ENCODE measurements at places on chromosomes 11 and 22.

DNA sequence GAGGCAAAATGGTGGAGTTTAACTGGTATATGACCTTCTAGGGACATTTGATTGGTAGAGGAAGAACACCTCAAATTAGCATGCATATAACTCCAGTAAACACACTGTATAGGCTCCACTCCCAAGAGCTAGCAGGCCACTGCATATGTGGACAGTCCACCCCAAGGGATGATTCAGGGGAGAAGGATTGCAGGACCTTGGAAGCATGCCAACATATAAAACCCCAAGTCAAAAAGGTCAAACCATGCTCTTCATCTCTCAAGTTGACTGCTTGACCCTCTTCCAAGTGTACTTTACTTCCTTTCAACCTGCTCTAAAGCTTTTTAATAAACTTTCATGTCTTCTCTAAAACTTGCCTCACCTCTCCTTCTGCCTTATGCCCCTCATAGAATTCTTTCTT is 459.9 kb upstream of the CCDC179 start:
- no peak for DNase-seq

DNA sequence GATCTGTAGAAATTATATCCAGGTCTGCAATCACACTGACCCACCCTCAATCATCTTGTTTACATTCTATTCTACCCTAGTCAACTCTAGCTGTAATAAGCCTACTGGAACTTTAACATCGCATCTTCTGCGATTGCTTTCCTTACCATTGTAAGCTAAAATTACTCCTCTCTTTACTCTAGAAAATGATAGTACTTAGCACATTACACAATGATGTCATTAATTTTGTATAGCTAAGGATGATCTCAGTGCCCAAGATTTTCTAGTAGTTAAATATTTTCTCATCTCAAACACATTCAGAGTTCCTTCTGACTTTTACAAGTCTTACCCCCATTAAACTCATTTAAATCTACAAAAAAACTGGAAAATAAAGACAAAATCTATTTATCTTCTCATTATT is 39.6 kb upstream of the CTSC start:
- DNase-seq = no peak

DNA sequence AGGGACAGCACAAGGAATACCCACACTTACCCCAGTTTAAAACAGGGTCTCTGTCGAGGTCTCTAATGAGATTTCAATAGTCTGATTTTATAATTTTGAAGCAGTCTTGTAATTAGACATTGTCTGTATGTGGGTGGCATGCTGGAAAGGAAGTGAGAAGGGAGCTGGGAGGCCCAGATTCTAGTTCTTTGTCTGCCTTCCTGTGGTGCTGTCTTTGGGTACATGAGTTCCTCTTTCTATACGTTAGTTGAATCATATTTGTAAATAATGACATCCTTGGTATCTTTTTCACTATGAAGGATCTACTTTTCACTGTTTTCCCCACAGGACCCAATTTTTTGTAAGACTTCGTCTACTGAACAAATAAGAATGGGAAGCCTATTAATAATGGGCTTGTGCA is 42.0 kb upstream of the TENM4 start:
- DNase-seq = no peak

DNA sequence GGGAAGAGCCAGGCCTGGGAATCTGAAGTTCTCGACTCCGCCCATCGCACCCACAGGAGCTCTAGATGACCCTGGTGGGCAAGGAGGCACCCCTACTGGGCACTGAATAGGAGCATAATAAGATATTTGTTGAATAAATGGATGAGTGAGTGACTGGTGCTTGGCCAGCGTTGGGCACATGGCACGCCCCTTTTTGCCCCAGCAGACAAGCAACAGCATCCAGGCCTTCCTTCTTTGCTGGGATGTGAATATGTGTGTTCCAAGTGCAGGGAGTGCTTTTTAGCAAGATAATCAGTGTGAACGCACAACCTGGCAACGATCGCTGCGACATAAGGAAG is 443 bp upstream of the CELF1 start:
- DNase-seq = no peak

- DNase-seq = no peak
Measured at GRCh38 chr11:130668751-130669150, 220.3 kb downstream of the ADAMTS15 start.

DNA sequence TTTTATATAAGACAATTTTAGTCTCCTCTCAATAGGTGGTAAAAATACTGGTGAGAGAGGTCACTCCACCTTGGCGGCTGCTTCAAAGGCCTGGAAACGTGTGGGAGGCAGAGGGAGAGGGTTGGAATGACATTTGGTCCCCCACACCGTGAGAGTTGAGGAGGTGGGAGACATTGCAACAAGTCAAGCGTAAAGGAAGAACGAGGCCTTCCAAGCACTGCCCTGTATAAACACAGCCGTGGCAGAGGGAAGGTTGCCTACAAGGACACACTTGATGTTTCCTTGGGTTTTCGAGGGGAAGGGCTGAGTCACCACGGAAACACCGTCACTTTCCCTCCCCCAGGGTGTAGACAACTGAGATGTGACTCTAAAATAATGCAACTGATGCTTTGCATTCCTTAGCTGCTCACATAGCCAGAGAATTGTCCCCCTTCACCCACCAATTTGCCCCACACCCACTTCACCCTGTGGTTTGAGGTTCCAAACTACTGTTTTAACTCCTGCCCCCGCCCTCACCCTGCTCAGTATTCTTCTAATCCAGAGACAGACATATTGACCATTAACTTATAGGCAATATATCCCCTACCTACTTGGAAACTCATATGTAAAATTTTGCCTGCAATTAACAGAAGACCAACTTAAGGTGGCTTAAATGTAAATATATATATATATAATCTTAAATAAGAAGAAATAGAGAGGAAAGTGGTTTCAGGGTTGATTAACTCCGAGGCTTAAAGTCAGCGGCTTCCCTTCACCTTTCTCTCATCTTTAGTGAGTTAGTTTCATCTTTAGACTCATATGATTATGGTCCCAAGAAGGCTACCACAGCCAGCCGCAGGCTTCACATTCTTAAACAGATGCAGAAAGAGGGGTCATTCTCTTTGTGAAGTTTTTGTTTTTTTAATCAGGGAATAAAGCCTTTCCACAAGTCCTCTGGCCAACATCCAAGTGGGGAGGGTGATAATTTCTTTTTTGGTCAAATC is 54.1 kb upstream of the BDNF start:
- DNase-seq = no peak

- no peak for DNase-seq
Measured at GRCh38 chr11:107545101-107545514, 20.4 kb downstream of the ALKBH8 start.

GRCh38 chr11:72140661-72141060 is 5.1 kb downstream of the FOLR3 start:
- DNase-seq = no peak

- no peak for DNase-seq
Measured at GRCh38 chr22:50422961-50423815, 51.6 kb downstream of the SBF1 start.

DNA sequence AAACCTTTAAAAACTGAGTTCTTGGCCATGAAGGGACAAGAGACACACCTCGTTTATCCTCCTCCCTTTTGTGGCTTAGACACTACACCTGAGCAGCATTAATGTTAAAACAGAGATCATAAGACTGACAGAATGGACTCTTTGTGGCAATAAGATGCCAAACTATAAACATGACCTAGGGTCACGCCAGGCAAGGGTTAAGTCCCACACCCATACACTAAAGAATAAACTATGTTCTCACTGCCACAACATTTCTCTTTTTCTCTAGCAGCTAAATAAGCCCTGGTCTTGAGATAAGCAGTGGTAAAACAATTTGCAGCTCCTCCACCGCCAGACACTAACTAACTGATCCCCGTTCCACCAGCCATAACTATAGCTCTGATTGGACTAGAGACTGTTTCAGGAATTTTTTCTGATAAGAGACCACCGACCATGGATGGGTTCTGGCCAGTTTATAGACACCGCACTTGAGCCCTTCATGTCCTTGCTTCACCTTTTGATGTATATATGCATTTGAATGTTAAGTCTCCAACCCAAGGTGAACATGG is 4.9 kb upstream of the SLCO2B1 start:
- DNase-seq = no peak

DNA sequence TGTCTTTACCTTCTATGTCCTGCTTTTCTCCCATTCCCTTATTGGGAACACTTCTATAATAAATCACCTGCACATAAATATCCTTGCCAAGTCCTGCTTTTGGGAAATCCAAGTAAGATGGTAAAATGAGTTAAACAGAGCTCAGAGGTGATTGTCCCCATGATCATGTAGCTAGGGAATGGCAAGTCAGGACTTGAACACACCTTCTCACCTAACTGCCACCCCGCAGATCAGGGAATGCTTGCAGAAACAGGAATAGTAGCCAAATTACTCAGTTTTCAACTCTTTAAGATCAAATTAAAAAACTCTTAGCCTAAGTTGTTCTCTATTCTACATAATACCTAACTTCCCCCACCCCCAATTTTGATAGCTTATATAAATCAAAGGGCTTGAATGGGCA is 16.0 kb downstream of the OOSP3 start:
- no peak for DNase-seq

DNA sequence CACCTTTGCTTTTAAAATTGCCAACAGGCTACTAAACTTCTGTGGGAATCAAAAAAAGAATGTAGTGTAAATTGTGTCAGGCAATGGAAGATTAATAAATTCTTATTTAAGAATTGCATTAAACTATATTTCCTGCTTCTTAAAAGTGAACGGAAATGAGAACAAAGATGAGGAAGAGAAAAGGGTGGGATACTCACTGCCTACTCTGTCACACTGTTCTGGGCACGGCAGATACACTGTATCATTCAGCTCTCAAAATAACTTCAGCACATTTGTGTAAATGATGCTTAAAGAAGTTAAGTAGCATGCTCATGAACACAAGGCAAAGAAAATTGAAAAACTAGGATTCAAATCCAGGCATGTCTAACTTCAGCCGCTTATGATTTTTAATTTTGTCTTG is 218.7 kb downstream of the DCDC1 start:
- DNase-seq = no peak

DNA sequence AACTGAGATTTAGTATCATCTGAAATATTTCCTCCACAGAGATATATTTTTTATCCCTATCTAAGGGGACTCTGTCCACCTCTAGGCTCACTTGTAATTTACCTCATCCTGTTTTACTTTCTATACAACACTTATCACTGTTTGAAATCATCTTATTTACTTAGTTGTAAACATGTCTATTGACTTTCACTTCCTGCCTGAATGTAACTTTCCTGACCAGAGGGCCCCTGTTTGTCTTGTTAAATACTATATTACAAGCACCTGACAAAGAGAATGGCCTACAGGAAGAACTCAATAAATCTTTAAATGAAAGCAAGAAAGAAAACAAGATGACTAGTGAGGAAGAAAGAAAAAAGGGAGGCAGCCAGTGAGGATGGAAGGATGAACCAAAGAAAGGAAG is 1727.5 kb downstream of the LRRC4C start:
- DNase-seq = no peak

DNA sequence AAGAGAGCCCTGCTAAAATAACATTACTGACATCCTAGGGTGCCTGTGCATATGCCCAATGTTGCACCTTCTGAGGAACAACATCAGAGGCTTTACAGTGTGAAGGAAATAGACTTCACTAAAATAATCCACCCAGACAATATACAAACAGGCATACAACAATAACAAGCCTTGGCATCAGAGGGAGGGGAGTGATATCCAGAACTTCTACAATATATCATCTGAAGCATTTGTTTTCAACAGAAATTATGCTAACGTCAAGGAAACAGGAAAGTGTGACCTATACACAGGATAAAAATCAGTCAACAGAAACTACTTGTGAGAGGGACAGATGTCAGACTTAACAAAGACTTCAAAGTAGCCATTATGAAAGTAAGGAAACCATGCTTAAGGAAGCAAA is 81.3 kb downstream of the CTNND1 start:
- no peak for DNase-seq

All from stimulated activated CD4-positive, alpha-beta T cell treated with anti-CD3 and anti-CD28 coated beads, Interleukin-1b, Interleukin-23, amount 100 ng/mL, for 1 hour (primary cell).